ENCODE measurements at places on chromosomes 2 and 18. TPM values are rescaled to one million over a fixed set of nuclear protein-coding genes. Genes with fewer than 3 reads are reported as not detected.

GRCh38 chr2:234678711-234679110, 181.8 kb upstream of the ARL4C start:
- no peaks in the 10 kb centered on the region for H3K36me3 ChIP-seq
- DNase-seq = no peak
- no peak overlapping the region for H3K4me3 ChIP-seq
- H3K4me1 ChIP-seq = peaks cover 82% of the 10 kb centered on the region
- no peaks in the 10 kb centered on the region for H3K27me3 ChIP-seq

DNA sequence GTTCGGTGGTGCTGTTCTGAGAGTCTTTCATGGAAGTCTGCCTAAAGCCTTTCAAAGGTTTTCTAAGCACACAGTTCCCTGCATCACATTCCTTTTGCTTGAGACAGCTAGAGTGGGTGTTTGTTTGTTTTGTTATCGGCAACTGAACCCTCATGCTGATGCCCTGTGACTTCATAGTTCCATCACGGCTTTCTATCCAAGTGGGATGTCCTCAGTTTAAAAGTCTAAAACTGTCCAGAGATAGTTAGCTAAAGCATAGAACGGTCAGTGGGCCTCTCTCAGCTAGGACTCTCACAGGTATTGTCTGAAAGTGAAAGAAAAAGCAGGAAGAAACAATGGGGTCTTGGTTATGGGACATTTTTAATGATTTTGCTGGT, 337.3 kb downstream of the OSR1 start:
- H3K4me3 ChIP-seq = no peak overlapping the region
- H3K27me3 ChIP-seq = no peaks in the 10 kb centered on the region
- H3K27ac ChIP-seq = no peak overlapping the region
- no peaks in the 10 kb centered on the region for H3K36me3 ChIP-seq
- H3K4me1 ChIP-seq = peaks cover 3% of the 10 kb centered on the region

GRCh38 chr2:39991298-39991697, 212.2 kb upstream of the THUMPD2 start:
- no peak overlapping the region for H3K27ac ChIP-seq
- DNase-seq = no peak
- no peaks in the 10 kb centered on the region for H3K27me3 ChIP-seq
- H3K4me1 ChIP-seq = no peaks in the 10 kb centered on the region
- H3K4me3 ChIP-seq = no peak overlapping the region

RGPD4 gene
- total RNA-seq = 0.07 TPM

FAM124B gene
- not detected for total RNA-seq

Measured in HCT116 (cell line).